ENCODE measurements at places on chromosomes 7 and 10.

- no peak for DNase-seq
Observed at GRCh38 chr10:131690805-131691239, 210.0 kb upstream of the PPP2R2D start.

DNA sequence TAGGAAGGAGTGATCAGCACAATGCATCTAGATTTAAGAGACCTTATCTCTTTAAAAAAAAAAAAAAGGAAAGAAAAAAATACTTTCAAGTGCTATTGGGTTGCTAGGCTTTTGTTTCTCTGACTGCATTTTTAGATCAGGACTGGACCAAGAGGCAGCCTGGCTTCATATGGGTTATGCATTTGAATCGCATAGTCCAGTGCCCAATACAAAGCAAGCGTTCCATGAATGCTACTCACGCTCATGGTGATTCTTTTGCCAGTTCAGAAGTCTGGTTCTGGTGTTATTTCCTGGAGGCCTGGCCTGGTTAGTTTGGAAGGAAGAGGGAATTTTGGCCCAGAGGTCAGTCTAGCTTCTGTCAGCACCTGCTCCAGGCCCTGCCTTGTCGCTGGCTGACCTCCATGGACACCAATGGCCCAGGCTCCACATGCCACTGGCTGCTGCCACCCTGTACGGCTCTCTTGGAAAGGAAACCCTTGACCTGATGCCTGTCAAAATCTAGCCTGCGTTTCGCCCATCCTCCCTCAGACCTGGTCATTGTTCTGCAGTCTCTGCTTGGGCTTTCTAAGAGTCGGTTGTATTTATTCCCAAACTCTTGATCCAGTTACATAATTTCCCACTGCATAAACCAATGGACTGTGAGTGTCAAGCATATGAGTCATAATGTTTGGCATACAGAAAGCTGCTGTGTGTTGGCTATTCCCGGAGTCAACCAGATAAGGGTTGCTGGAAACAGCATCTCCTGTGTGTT lies 74.3 kb upstream of the MKX start:
- no peak for DNase-seq

DNA sequence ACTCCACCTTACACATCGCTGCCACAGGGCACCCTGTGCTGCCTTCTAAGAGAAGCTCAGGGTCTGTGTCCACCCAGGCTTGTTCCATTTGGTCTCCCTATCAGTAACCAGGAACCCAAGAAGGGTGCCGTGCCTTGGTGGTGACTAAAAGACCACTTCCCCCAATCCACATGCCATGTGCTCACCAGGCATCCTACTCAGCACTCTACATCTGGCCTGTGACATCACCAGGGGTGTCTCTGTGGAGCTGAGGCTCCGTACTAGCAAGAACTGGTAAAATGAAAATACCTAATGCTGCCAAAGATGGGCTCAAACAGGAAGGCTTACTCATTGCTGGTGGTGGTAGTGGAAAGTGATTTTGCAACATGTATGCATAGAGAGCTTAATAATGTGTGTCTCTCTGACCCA lies 19.0 kb upstream of the C10orf71 start:
- no peak for DNase-seq

- no peak for DNase-seq
Observed at GRCh38 chr7:42359946-42360345, 122.9 kb upstream of the GLI3 start.

DNA sequence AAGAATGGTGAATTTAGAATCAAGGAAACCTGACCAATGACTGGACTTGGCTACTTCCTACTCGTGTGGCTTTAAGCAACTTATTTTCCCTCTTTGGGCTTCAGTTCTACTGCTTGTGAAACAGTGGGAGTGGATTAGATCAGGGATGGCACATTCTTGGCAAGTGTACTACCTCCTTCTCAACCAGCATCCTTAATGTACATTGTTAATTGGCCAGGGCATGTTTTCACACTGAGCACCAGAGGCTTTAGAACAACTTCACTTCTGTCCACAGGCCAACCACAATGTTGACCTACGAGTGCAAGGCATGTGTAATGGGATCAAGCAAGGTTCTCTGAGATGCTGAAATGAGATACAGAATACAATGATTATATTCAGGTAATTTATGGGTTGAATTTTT lies 315.3 kb downstream of the ADRA2A start:
- no peak for DNase-seq

- DNase-seq: no peak
Observed at GRCh38 chr10:109698086-109698485, 225.2 kb downstream of the XPNPEP1 start.

DNA sequence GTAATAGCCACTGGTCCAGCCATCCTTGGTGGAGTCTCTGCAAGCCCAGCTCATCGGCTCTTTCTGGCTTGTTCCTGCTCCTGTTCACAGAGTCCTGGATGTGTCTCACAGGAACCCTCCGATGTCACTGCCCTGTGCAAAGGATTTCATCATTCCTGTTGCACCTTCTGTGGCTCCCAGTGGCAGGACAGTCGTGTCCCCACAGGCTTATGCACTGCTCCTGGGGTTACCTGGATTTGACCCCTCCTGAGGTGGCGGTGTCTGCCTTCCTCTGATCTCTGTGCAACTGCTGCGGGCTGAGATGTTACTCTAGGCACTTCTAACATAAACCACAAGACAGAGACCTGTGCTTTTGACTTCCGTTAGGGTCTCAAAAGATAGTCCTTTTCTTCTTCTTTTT lies 30.6 kb downstream of the APBB1IP start:
- no peak for DNase-seq

DNA sequence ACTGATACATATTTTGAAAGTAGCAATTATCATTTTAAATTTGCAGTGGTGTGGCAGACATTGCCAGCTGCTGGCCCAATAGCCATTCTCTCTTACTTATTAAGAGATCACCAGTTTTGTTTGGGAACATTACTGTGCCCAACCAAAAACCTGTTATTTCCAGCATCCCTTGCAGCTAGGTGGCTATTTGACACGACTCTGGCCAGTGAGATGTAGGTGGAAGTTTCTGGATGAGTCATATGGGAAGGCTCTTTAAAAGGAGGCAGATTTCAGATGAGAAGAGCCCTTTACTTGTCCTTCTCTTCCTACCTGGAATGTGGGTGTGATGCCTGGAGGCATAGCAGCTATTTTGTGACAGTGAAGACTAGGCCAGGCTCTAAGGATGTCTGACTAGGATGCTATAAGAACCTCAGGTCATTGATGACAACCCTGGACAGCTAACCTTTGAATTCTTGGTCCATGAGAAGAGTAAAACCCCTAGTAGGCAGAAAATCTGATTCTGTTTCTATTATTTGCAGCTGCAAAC lies 77.9 kb downstream of the CARD11 start:
- no peak for DNase-seq

- no peak for DNase-seq
Observed at GRCh38 chr7:17674166-17674942, 265.9 kb downstream of the SNX13 start.

DNA sequence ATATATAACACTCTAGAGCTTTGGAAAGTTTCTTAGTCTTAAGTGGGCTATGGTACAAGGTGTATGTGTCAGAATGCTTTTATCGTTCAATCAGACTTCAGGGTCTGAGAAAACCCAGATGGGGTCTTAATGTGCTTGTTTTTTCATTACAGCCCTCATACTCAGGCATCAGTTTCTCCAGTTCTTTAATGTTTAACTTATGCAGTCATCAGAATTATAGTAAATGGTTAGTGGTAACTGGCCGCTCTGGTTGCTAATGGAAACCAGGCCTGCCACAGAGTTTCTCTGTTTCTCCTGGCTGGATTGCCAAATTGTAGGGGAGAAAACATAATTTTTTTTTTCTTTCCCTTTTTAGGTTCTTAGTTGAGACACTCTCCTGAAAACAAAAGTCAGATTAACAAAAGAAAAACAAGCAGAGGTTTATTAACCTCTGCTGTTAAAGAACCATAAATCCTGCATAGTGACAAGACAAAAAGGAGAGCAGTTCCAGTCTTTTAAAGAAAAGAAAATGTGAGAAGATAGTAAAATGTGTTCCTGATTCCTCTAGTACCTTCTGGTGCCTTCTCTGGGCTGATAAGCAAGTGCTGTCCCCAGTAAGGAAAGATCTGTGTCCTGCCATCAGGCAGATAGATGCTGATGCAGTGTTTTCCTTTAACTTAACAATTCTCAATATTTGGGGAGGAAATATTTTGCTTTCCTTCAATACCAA lies 21.5 kb upstream of the GHITM start:
- no peak for DNase-seq

DNA sequence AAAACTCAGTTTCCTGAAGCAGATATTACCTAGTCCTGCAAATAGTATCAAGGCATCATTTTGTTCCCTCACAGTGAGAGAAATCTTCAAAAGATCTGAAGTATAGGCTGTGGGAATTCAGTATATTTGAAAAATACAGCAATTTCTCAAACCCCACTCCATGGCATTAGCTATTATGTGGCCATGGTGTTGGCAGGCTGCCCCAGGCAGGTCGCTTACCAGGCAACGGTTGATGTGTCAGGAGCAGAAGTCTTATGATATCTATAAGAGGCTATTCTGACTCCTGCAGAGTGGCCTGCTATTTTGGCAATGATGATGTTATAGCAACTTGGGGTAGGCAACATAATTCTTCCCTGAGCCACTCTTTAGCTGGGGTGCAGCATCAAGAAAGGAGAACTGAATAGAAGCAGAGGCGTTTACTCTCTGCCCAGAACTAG lies 187.9 kb downstream of the PLXDC2 start:
- DNase-seq: peak; percentile 43

DNA sequence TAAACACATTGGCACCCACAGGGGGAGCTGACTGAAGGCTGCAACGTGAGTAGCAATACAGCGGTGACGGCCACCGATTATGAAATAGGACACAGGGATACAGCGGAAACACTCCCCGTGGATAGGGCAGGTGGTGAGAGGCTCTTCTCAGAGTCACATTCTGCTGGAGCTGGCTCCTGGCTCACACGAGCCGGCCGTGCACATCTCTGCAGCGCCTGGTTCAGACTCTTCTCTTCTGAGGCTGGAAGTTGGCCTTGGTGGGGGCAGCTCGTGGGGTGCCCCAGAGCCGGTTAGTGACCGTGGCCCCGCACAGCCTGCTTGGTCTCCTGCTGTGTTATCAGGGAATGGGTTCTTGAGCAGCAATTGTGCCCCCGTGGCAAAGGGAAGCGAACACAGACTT lies 61.3 kb upstream of the EN2 start:
- DNase-seq: no peak

- no peak for DNase-seq
Observed at GRCh38 chr7:72087926-72088325, 324.2 kb downstream of the CALN1 start.

GRCh38 chr10:33152146-33152545 lies 182.3 kb downstream of the NRP1 start:
- no peak for DNase-seq

DNA sequence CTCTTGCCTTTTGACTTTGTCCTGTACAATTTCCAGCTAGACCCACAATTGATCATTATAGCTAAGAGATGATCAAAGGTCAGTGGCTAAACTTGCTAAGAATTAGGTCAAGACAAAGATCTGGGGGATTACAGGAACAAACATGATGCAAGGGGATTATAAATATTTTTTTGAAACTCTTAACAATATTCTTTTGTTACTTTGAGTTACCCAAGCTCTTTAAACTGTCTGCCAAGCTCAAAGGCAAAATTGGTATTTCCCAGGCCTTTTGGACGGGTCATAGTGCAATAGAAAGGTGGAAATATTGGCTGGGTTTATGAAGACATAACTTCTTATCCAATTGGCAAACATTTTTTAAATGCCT lies 23.4 kb downstream of the TBXAS1 start:
- no peak for DNase-seq

GRCh38 chr10:109972372-109973001 lies 35.3 kb upstream of the ADD3 start:
- no peak for DNase-seq

DNA sequence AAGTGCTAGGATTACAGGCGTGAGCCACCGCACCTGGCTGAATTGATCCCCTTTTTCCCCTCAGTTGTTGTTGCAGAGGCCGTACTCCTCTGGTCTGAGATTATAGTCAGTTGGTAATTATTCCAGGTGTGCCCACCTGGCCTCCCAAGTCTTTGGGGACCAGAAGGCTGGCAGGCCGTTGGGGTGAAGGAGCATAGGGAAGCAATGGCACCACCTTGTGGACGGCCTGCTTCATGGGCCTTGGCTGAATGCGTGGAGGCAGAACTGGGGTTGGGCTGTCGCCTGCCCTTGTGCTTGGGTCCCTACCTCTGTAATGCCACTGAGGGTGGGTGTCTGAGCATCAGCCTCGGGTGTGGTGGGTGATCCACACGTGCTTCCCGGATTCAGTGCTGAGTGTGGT lies 125.7 kb downstream of the RGS10 start:
- peak; percentile 2 for DNase-seq

DNA sequence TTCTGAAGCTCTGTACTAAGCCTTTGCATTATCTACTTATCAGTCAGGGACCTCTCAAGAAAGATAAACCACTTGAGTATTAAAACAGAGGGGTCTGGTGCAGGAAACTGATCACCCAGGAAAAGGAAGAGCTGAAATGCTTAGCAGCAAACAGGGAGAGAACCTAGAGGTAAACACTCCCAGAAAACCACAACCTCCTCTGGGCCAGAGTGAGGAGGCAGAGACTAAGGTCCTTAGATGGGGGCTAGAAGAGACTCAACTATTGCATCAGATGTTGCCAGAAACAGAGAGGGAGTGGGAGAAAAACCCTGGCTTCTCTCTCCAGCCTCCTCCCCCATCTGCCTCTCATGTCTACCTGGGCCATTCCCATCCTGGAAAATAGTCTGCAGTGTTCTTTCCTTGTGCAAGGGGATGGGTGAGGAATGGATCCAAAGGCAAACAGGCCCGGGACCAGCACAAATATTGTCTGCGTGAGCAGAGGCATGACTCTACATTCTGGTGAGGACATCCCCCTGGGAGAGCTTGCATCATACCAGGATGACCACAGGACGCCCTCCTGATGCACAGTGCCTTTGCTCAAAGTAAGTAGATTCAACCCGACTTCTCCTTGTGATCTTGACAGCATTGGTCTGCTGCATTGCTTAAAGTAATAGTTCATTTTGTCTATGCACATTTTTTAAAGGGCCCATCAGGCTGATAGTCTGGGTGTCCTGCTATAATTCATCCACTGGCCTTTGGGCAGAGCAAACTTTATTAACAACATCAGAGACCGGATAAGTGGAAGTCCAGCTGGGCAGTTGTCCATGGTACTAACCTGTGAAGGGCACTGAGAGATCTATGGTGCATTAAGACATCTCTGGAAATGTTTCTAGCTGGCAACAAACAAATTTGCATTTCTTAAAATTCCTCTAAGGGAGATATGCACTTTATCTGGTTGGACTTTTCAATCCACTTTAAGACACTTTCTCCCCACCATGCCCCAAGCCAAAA lies 22.4 kb upstream of the ODAD2 start:
- no peak for DNase-seq
